ENCODE measurements at places on chromosomes 1 and 21.

GRCh38 chr1:119713039-119713748 lies 1.5 kb downstream of the PHGDH start:
- DNase-seq, result no peak

DNA sequence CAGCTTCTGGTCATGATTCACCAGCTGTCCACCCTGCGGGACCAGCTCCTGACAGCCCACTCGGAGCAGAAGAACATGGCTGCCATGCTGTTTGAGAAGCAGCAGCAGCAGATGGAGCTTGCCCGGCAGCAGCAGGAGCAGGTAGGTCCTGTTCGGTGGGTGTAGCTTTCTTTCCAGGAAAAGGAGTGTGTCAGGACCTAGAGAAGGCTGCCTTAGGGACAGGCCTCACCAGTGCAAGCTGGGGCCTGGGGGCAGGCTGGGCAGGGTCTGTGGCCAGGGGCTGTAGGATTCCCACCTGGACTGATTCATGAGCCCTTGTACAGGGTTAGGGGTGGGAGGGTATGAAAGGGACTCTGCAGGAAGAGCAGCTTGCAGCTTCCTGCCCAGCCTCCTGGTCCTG lies 35.3 kb downstream of the ETNK2 start:
- DNase-seq, result no peak

DNA sequence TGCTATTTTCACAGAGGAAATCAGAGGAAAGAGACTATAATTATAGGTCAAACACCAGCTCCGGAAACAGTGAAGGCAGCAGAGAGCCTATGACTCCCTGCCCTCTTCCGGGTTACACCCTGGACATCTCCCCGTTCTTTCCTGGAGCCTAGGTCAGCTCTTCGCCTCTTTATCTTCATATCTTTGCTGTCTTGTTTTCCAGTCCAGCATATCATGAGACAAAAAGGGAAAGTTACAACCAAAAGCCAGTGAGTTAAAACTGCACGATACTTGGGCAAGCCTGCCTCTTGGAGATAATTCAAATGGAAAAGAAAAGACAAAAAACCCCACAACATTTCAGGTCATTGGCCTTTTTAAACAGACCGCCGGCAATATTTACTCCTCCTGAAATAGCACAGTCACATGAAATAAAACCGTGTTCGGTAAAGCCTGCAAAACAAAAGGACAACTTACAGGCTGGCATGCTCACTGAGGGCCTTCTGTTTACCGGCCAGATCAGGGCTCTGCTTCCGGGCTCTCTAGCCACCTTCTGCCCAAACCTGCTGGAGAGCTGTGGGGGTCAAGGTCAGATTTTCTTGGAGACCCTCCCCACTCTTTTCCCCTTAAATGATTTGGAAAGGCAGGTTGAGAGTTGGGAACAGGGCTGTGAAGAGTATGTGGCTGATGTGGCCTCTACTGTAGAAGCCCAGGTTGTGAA lies 42.8 kb upstream of the PPP2R5A start:
- no peak for DNase-seq

DNA sequence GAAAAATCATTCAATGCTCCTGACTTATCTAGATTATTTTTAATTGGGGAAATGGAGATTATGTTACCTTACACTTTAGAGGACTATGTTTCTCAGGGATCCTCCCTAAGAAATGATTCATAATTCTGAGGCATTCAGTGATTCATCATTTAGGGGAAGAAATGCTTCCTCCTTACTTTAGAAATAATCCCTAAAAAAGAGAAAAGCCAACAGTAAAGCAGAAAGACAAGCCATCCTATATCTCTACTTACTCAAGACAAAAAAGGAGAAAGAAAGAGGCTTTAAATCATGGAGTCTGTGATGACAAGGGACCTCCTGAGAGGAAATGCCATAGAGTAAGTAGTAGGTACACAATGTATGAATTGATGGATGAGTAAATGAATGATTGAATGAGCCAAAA lies 137.0 kb downstream of the BRINP2 start:
- DNase-seq, result no peak

- DNase-seq, result no peak
Measured at GRCh38 chr1:27011058-27011764, 1.4 kb downstream of the TENT5B start.

DNA sequence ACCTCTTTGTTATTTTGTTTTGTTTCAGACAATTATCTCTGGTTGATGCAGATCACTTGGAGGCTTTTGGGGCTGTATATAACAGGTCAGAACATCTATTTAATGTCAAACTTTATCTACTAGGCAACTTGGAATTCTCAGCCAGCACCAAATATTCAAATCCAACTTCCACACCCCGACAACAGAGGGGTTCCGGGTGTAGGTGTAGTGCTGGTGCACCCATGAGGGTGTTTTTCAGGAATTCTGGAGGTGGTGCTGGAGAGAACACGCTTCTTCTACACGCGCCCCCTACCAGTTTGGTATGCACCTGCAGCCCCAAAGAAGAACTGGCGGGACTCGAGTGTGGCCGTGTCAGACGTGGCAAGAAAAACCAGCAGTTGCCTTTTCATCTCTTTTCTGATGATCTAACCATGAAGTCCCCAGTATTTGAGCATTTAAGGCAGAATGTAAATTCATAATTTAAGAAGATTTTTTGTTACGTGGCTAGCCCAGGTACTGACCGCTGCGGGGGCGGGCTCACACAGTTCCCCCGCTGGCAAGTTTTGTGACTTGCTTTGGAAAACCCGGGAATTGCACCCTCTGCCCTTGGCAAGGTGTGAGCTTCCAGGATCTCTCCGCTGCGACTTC lies 462 bp upstream of the TLCD4 start:
- DNase-seq, result peak; percentile 31

- no peak for DNase-seq
Measured at GRCh38 chr1:236850077-236850979, 55.2 kb downstream of the MTR start.

GRCh38 chr1:234934611-234935033 lies 194.0 kb downstream of the TOMM20 start:
- no peak for DNase-seq

GRCh38 chr1:162293073-162293692 lies 83.5 kb downstream of the SPATA46 start:
- DNase-seq, result no peak

- DNase-seq, result no peak
Measured at GRCh38 chr21:45080639-45081414, 6.4 kb downstream of the ADARB1 start.

DNA sequence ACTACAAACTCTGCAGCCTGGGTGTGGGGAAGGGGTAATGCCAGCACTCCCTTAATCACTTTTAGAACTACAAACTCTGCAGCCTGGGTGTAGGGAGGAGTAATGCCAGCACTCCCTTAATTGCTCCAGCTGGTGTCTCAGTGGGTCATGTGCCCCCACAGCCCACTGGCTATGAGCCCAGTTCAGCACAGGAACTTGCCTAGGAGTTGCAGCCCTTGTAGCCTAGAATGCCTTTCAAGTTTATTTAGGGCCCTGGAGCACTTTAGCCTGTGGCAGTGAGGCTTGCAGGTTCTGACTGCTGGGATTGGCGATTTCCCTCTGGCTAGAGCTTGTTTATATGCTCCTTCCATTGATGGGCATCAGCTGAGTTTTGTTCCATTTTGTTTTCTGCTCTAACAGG lies 17.1 kb downstream of the VN1R5 start:
- DNase-seq, result no peak

- no peak for DNase-seq
Measured at GRCh38 chr1:234750922-234751627, 141.1 kb upstream of the IRF2BP2 start.

- no peak for DNase-seq
Measured at GRCh38 chr1:169266133-169266532, 101.5 kb downstream of the NME7 start.

- DNase-seq, result no peak
Measured at GRCh38 chr1:40592107-40592803, 60.8 kb downstream of the ZNF684 start.
